ENCODE measurements at places on chromosomes 7 and 10.

DNA sequence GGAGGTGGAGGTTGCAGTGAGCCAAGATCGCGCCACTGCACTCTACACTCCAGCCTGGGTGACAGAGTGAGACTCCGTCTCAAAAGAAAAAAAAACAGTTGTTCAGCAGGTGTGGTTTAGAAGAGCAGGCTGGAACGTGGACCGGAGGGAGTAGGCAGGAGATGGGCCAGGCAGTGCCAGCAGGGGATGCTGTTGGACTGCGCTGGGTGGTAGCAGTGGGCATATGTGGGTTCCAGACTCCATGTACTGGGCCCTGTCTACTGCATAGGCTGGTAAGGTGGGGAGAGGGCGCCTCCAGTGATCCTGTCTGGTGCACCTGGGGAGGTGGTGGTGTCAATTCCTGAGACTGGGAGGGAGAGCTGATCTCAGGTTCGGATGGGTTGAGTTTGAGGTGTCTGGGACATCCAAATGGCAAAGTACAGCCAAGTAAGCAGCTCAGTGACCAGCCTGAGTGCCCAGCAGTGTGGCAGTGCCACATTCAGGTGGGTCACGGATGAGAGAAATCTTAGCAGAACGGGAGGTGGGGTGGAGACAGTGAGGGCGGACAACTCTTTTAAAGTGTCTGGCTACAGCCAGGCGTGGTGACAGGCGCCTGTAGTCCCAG, 25.9 kb downstream of the SFXN4 start:
- DNase-seq = no peak

DNA sequence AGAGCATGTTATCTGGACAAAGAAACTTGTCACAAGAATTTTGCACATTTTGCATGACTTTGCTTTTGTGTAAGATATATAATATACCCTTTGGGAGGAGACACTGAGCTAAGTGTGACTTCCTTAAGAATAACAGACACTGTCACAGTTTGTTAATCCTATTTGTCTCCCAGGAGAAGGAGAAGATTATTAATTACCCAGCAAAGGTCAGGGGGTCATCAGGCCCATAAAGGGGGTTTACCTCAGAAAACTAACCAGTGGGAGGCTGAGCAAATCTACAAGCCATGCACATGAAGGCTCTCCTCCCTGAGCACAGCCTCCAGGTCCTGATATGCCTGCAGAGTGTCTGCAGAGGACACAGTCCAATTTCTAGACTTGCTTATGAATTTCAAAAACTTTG, 10.1 kb upstream of the MET start:
- no peak for DNase-seq

DNA sequence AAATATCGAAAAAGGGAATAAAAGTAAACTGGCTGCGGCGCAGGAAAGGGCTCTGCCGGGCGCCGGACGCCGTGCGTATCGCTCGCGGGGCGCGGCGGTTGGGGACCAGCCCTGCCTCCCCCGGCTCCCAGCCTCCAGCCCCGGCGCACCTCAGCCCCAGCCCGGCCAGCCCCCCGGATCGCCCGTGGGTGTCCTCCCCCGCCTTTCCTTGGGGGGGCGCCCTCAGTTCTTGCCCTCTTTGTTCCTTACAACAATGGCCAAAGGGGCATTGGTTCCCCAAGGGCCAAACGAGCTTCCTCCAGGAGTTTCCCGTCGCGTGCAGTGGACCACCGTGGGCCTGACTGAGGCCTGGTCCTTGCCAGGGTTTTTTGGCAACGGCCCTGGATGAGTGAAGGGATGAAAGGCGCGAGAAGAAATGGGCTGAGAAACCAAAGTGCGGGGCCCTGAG, 1.2 kb downstream of the MACROH2A2 start:
- no peak for DNase-seq

DNA sequence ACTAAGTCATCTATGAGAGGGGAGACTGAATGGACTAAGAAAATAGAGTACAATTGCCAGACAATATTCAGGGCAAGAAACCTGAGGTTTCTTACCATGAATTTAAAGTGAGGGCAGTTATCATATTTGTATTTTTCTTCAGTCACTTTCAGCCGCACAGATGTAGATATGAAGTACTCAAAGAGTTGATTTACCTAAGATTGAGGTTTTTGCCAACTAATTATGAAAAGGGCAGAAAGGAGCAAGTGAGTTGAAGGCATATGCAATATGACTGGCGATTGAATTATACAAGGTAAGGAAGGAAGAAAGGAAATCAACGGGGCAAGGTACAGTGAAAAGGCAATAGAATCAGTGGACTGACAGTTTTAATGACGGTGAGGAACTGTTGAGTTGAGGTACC, 17.8 kb downstream of the CNOT4 start:
- DNase-seq = no peak

DNA sequence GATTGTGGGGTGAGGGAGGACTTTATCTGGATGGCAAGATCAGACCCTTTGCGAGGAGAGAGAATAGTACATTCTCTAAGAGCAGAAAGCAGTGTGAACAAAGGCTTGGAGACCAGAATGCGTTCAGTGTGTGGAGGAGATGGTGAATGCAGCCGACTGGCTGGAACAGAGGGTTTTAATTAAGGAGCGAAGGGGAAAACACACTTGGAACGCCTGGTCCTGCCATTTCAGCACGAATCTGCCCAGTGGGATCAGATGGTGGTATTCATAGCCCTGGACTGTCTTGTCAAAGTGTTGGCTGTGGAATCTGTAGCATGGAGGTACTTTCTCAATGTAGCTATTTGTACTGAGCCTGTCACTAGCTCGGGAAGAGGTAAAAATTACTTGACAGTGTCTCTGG, 260.9 kb downstream of the SLC25A13 start:
- DNase-seq = no peak

DNA sequence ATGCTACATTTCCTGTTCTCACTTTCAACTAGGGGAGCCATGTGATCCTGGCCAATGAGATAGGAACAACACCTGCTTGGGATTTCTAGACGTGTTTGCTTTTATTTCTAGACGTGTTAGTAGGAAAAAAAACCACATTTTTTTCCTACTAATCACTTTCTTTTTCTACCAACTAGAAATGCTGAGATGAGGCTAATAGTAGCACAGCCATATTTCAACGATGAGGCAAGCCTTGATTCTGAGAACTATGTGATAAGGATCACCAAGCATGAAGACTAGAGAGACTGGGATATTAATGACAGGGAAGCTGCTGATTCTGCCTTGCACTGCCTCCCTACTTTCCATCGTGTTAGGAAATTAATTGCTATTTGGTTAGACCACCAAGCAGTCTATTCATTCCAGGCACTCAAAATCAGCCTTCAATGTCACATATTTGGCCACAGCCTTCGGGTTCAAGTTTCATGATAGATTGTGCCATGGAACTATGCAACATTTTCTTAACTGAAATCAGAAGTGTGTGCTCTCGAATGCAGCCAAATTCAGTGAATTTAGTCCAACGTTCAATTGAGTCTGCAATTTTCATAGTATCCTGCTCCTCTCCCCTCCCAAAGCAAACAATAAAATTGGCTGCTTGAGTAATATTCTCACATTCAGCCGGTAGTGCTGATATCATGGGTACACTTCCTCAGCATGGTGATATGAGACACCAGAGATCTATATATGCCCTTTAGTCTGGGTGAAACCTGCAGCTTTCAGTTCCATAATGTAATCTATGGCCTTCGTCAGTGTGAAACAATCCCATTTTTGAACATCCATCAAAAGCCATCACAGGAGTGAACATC, 98.1 kb downstream of the GPR37 start:
- no peak for DNase-seq

DNA sequence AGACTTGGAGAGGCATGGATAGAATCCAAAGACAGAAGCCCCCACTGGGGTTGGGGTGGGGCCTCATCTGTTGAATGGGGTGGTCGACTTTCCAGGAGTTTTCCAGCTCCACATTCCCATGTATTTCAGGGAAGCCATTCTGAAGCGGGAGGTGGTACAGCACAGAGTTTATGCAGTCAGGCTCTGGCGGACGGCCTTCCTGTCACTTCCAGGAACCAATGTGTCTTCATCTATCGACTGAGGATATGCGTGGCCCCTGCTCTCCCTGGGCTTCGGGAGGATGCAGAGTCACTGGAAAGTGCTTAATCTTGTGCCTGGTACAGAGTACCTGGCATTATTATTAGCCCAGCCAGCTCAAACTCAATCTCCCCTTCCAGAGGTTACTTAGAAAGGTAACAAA, 26.3 kb downstream of the DOCK1 start:
- DNase-seq = no peak

DNA sequence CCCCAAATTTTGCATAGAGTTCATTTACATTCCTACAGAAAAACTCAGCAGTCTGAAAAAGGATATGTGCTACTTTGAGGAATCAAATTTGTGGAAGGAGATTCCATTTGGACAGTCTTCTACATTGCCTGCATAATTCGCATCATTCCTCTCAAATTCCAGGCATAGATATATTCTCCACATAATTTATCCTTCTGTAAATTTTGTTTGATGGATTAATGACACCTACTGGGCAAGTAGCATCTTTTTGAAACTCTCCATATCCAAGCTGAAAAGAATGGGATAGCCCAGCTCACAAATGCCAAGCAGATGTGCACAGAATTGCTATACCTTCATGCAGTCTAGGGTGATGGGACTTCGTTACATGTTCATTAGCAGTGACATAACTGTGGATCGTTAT, 515.3 kb downstream of the AUTS2 start:
- DNase-seq = no peak

GRCh38 chr7:79555571-79555970, 102.1 kb upstream of the MAGI2 start:
- no peak for DNase-seq

DNA sequence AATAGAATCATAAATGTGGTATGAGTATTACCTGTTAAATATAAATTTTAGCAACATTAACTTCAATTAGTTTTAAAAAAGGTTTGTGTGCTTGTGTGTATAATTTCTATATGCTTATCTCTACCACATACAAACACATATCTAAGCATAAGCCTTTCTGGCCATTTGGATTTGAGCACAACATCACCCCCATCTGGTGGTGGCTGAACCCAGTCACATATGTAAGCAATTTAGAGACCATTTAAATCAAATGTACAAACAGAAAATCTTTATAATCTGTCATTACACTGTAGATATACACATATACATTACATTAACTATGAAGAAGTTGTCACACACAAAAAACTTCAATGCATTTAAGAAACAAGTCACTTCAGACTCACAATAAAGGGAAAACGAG, 31.7 kb downstream of the GPR22 start:
- DNase-seq = no peak

GRCh38 chr7:126780993-126781392, 471.7 kb downstream of the GRM8 start:
- no peak for DNase-seq

- no peak for DNase-seq
These were observed 46.9 kb downstream of the SLIT1 start for GRCh38 chr10:97138846-97139245.

DNA sequence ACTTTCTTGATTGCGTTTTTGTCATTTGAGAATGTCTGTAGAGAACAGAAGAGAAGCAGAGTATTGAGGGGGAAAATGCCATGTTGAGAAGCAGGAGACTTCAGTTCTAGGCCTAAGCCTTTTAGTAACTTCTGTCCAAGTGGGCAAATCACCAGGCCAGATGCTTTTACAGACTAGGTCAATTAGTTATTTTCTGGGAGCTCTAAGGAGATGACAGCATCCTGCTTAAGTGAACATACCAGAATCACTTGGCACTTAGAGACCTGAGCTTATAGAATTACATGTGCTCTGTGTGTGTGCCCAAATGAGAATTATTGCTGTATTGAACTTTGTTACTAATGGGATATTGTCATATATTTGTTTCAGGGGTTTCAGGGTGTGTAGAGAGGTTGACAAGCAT, 24.0 kb downstream of the AGK start:
- no peak for DNase-seq

DNA sequence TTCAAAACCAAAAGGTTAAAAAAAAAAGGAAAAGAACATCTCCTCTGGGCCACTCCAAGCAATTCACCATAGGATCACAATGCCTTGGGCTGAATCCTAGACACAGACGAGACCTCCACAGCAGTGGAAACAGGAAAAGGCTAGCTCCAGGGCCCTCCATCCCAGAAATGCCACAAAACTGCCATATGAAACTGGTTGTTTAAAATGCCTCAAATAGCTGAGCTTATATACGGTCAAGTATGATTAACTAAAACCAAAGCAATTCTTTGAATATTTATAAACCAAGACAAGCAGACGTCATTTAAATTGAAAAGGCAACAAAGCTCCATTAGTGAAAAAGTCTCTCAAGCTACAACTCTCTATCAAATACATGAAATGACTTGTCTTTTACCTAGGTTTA, 63.1 kb downstream of the DOCK4 start:
- DNase-seq = no peak

- DNase-seq = no peak
These were observed 288.2 kb downstream of the IPMK start for GRCh38 chr10:57979491-57979890.

GRCh38 chr10:26556748-26557640, 118.9 kb downstream of the APBB1IP start:
- DNase-seq = no peak

GRCh38 chr7:120942861-120943260, 7.7 kb upstream of the ING3 start:
- no peak for DNase-seq

- DNase-seq = no peak
These were observed 1139.4 kb downstream of the XPNPEP1 start for GRCh38 chr10:108783897-108784296.

- DNase-seq = no peak
These were observed 1246.7 kb downstream of the GATA3 start for GRCh38 chr10:9301148-9301547.

GRCh38 chr7:98079891-98080648, 26.6 kb upstream of the LMTK2 start:
- no peak for DNase-seq

- DNase-seq = no peak
These were observed 868.9 kb upstream of the AUTS2 start for GRCh38 chr7:68729371-68729770.

GRCh38 chr7:105797652-105798051, 78.7 kb downstream of the ATXN7L1 start:
- no peak for DNase-seq

GRCh38 chr7:92161271-92161670, 17.7 kb downstream of the LRRD1 start:
- no peak for DNase-seq

GRCh38 chr7:72924386-72924732, 536 bp upstream of the POM121 start:
- peak; percentile 12 for DNase-seq

Data from SIG-M5 (cell line).